ENCODE measurements at places on chromosomes 1 and 21.
A peak's percentile ranks its signal among the peaks of the same experiment; 100 is the strongest.

DNA sequence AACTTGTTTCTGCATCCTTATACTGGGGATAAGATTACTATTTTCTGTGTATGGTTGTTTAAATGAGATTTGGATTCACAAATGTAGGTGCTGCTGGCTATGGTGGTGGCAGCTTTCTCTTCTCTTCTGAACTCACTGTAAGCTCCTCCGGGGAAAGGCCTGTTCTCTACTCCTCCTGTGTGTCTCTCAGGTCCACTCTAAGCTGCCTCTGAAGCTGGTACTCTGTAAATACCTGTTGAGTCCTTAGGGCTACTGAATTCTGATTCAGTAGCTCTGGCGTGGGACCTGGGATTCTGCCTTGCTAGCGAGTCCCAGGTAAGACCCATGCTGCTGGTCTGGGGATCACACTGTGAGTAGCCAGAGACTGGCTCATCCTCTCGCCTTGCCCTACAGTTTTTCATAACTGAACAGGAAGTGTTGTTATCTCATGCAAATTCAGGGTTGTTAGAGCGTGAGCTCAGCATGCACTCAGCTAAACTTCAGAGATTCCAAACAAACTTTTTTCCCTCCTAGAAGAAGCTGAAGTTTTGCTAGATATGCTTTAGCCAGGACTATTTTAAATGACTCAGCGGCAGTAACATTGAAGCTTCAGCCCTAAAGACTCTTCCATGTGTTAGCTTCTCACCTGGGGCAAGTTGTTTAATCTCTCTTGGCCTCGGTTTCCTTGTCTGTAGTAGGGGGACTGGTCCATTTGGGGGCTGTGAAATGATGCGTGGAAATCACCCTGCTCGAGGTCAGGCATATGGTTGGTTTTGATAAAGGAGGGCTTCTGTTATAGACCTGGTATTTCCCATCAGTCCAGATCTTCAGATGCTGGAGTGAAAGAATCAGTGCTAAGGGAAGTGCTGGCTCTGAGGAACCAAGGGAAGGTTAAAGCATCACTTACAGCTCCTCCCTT, 271.5 kb upstream of the TMEM51 start:
- H3K4me3 ChIP-seq, result no peak overlapping the region
- H3K27ac ChIP-seq, result no peak overlapping the region
- H3K36me3 ChIP-seq, result no peaks in the 10 kb centered on the region

- H3K27me3 ChIP-seq, result no peaks in the 10 kb centered on the region
- no peaks in the 10 kb centered on the region for H3K4me1 ChIP-seq
- no peaks in the 10 kb centered on the region for H3K36me3 ChIP-seq
Observed at GRCh38 chr1:170194451-170194850, 48.7 kb downstream of the NTMT2 start.

DNA sequence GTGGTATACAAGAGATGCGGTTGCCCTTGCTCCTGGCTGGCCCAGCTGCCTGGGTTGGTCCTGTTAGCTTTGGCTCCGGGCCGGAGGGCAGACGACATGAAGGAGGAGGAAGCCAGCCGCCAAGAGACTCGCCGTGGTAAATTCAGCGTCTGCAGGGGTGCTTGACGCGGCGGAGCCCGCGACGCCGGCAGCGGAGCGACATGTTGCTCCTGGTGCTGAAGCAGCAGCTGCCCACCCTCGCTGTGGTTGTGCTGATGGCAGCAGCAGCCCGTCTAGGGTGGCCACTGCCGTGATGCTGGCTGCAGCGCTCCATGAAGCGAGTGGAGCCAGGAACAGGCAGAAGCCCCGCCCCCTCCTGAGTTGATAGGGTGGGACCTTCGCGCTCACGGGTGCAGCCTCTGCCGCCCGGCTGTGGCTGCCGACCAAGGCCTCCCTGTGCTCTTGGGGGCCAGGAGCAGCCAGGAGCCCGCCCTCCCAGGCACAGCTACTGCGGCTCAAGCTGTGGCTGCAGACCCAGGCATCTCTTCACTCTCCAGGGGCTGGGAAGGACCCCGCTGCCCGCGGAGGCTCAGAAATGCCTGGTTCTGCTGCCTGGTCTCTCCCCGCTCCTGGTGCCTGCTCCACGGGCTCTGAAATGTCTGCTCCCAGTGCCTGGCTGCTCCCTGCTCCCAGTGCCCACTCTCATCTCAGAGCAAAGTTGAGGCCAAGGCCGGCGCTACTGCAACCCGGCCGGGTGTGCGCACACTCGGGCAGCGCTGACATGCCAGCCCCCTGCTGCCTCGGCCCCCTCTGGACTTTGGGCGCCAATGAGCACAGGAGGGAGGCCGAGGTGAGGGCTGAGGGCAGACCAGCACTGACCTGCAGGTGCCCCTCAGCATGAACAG, 4.4 kb upstream of the ZNF692 start:
- peak overlapping the region; percentile 82 for H3K4me3 ChIP-seq
- H3K27ac ChIP-seq, result peak overlapping the region; percentile 80
- H3K4me1 ChIP-seq, result peaks cover 26% of the 10 kb centered on the region
- H3K36me3 ChIP-seq, result no peaks in the 10 kb centered on the region
- H3K27me3 ChIP-seq, result no peaks in the 10 kb centered on the region

GRCh38 chr1:27878787-27879335, 6.5 kb downstream of the THEMIS2 start:
- H3K27ac ChIP-seq, result no peak overlapping the region
- peaks cover 17% of the 10 kb centered on the region for H3K4me1 ChIP-seq
- H3K27me3 ChIP-seq, result no peaks in the 10 kb centered on the region
- H3K36me3 ChIP-seq, result peaks cover 47% of the 10 kb centered on the region
- no peak for DNase-seq

DNA sequence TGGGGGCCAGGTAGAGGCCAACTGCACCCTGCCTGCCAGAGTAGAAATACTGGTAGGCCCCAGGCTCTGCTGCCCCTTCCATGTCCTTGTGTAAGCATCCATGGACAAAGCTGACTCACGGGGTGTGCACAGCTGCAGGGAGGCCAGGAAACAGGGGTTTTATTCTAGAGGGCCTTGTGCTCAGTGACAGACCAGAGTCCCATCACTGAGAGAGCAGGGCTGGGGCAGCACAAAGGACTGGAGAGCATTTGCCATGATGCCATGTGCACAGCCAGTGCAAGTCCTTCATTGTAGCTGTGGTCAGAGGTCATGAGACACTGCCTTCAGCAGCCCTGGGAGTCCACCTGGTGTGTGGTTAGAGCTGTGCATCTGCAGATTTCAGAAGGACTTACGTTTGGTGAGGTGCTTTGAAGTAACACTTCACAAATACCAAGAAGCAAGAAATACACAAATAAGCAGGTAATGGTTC, 8.1 kb downstream of the ARF1 start:
- H3K27me3 ChIP-seq, result no peaks in the 10 kb centered on the region
- no peak overlapping the region for H3K27ac ChIP-seq
- peaks cover 44% of the 10 kb centered on the region for H3K4me1 ChIP-seq
- H3K36me3 ChIP-seq, result peaks cover 69% of the 10 kb centered on the region
- H3K4me3 ChIP-seq, result no peak overlapping the region
- DNase-seq, result no peak

- H3K4me3 ChIP-seq, result no peak overlapping the region
- H3K36me3 ChIP-seq, result no peaks in the 10 kb centered on the region
- H3K27ac ChIP-seq, result no peak overlapping the region
- H3K4me1 ChIP-seq, result no peaks in the 10 kb centered on the region
- no peaks in the 10 kb centered on the region for H3K27me3 ChIP-seq
Observed at GRCh38 chr1:78918157-78918556, 88.4 kb downstream of the ADGRL4 start.

- peaks cover 4% of the 10 kb centered on the region for H3K4me1 ChIP-seq
- no peak overlapping the region for H3K27ac ChIP-seq
- H3K36me3 ChIP-seq, result no peaks in the 10 kb centered on the region
- H3K4me3 ChIP-seq, result no peak overlapping the region
- H3K27me3 ChIP-seq, result no peaks in the 10 kb centered on the region
Observed at GRCh38 chr1:13807209-13807608, 107.2 kb downstream of the PRDM2 start.

GRCh38 chr21:39531840-39532239, 80.1 kb downstream of the SH3BGR start:
- H3K27me3 ChIP-seq, result peaks cover 5% of the 10 kb centered on the region
- no peaks in the 10 kb centered on the region for H3K4me1 ChIP-seq
- H3K27ac ChIP-seq, result no peak overlapping the region
- DNase-seq, result no peak
- no peaks in the 10 kb centered on the region for H3K36me3 ChIP-seq
- no peak overlapping the region for H3K4me3 ChIP-seq

- no peak overlapping the region for H3K4me3 ChIP-seq
- H3K27ac ChIP-seq, result no peak overlapping the region
- peaks cover 6% of the 10 kb centered on the region for H3K4me1 ChIP-seq
- H3K27me3 ChIP-seq, result peaks cover 12% of the 10 kb centered on the region
Observed at GRCh38 chr21:33374450-33375096, 28.6 kb upstream of the IFNGR2 start.

- H3K36me3 ChIP-seq, result no peaks in the 10 kb centered on the region
- no peak for DNase-seq
- peaks cover 8% of the 10 kb centered on the region for H3K4me1 ChIP-seq
- H3K27ac ChIP-seq, result no peak overlapping the region
- H3K4me3 ChIP-seq, result no peak overlapping the region
Observed at GRCh38 chr1:204994086-204994862, 48.7 kb upstream of the CNTN2 start.

DNA sequence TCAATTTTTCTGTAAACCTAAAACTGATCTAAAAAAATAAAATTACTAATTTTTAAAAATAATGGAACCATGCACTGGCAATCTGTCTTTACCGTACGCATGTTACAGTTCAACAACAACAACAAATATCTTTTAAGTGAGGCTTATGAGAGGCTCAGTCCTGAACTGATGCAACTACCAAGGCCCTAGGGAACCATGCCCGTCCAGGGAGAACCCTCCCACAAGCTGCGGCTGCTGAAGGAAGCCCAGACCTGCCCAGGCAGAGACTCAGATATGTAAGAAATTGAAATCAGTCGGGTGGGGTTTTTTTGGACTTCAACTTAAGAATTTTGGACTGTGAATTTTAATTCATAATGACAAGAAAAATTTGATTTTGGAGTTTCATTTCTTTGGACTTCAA, 91.1 kb downstream of the NPHP4 start:
- no peak overlapping the region for H3K27ac ChIP-seq
- H3K4me1 ChIP-seq, result peaks cover 4% of the 10 kb centered on the region
- no peak for DNase-seq
- H3K36me3 ChIP-seq, result peaks cover 12% of the 10 kb centered on the region
- H3K4me3 ChIP-seq, result no peak overlapping the region
- no peaks in the 10 kb centered on the region for H3K27me3 ChIP-seq

DNA sequence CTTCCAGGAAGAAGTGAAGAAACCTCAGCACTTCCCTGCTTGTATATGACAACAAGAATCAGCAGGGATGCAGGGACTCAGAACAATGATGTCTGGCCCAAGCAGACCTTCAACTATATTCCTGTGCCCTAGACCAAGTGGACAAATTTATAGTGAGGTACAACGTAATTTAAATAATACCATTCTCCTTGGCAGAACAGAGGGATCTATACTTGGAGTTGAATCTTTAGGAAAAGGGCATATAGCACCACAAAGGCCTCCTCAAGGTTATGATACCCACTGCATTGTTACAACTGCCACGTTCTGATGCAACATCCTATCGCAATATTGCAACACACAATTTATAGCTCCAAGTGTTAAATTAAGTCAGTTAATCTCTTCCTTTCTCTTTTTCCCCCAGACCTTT, 29.1 kb upstream of the GFI1 start:
- peaks cover 27% of the 10 kb centered on the region for H3K36me3 ChIP-seq
- H3K27ac ChIP-seq, result peak overlapping the region; percentile 46
- H3K27me3 ChIP-seq, result no peaks in the 10 kb centered on the region
- H3K4me3 ChIP-seq, result peak overlapping the region; percentile 7
- DNase-seq, result no peak
- H3K4me1 ChIP-seq, result peaks cover 56% of the 10 kb centered on the region

DNA sequence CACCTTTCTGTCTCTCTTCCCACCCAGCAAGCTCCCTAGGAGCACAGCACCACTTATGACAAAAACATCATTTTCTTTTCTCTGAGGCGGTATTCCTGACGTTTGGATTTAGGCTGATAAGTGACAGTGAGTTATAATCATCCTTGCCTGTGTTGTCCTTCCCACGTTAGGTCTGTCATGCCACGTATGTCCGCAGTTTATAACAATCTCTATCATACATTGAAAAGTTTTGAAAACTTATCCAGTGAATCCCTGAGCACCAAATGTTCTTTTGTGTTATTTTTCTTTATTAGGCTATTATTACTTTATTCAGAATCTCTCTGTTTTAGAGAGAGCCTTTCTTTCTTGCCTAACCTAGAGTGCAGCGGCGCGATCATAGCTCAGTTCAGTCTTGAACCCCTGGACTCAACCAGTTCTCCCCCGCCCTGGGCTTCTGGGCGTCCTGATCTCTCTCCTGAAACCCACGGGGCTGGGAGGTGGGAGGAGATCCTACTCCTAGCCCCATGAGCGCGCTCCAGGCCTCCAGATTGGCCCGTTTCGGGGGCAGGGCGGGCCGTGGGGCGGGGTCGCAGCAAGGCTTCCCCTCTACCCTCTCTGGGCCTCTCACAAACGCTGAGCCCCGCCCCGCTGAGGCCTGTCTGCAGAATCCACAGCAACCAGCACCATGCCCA, at the start of gene GSTM2:
GSTM2 (plus strand) TSS at position 606 of the 671 bp plus-strand sequence; CDS start at position 665, 59 bp downstream.
- no peak within 1 kb of the TSS for H3K27ac ChIP-seq
- peaks cover 2% of the 10 kb centered on the region for H3K36me3 ChIP-seq
- H3K4me1 ChIP-seq, result peaks cover 22% of the 10 kb centered on the region
- peak; percentile 88 for DNase-seq
- H3K27me3 ChIP-seq, result no peaks in the 10 kb centered on the region

- H3K36me3 ChIP-seq, result no peaks in the 10 kb centered on the region
- no peak for DNase-seq
- H3K4me3 ChIP-seq, result no peak overlapping the region
- no peak overlapping the region for H3K27ac ChIP-seq
Observed at GRCh38 chr1:209051570-209051969, 531.9 kb upstream of the CAMK1G start.

DNA sequence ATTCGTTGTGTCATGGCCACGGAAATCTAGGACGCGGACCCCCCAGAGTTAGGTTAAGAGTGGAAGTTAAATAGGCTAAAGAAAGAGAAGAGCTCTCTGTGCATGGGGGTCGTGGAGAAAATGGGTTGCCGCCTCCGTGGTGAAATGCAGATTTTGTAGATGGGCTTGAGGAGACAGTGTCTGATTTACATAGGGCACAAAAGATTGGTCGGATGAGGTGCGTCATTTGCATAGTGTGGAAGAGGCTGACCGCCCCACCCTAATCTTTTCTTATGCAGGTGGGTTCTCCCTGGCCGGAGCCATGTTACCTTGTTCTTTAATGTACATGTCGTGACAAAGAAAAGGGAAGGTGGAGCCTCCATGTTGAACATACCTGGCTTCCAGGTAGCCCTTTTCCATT, 14.3 kb upstream of the SLC5A9 start:
- H3K4me3 ChIP-seq, result no peak overlapping the region
- H3K4me1 ChIP-seq, result no peaks in the 10 kb centered on the region
- H3K27ac ChIP-seq, result no peak overlapping the region
- no peak for DNase-seq
- no peaks in the 10 kb centered on the region for H3K27me3 ChIP-seq
- no peaks in the 10 kb centered on the region for H3K36me3 ChIP-seq

GRCh38 chr1:3630914-3631313, 6.1 kb downstream of the TPRG1L start:
- peaks cover 1% of the 10 kb centered on the region for H3K4me1 ChIP-seq
- H3K4me3 ChIP-seq, result no peak overlapping the region

GRCh38 chr1:2821966-2822620, 20.6 kb upstream of the TTC34 start:
- H3K27me3 ChIP-seq, result no peaks in the 10 kb centered on the region
- no peak overlapping the region for H3K4me3 ChIP-seq
- no peaks in the 10 kb centered on the region for H3K36me3 ChIP-seq
- no peak overlapping the region for H3K27ac ChIP-seq
- H3K4me1 ChIP-seq, result no peaks in the 10 kb centered on the region
- DNase-seq, result no peak
